DMS79 treated with DMSO at 0.1 percent for 48 hours (cell line): ENCODE measurements at places on chromosomes 11 and 22.

- no peak for DNase-seq
Measured at GRCh38 chr11:95575517-95575916, 214.1 kb downstream of the FAM76B start.

GRCh38 chr11:44600839-44601383 is 35.4 kb downstream of the CD82 start:
- peak; percentile 59 for DNase-seq

DNA sequence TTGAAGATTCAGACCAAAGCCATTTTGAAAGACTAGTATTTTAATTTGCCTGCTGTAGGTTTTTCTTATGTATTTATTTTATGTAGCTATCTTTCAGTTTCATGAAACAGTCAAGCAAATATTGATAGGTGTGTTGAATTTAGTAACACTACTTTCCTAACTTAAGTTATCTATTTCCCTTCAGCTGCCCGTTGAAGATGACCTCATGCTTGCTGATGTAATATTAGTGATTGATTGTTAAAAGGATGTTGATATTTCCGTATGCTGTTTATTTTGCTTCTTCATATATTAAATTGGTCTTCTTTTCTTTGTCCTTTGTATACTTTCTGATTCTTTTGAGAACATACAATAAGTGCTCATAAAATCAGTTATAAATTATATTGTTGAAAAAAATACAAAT is 86.8 kb upstream of the CHORDC1 start:
- DNase-seq = no peak

- no peak for DNase-seq
Measured at GRCh38 chr22:22710719-22711531, 66.5 kb downstream of the GGTLC2 start.

- no peak for DNase-seq
Measured at GRCh38 chr11:65380460-65381119, 1.9 kb downstream of the SLC25A45 start.

GRCh38 chr11:132205496-132205895 is 835.1 kb downstream of the NTM start:
- no peak for DNase-seq

GRCh38 chr11:94730153-94730552 is 38.0 kb upstream of the AMOTL1 start:
- DNase-seq = no peak

GRCh38 chr22:19232623-19233022 is 54.1 kb upstream of the SLC25A1 start:
- peak; percentile 74 for DNase-seq

GRCh38 chr11:87425391-87425790 is 387.7 kb downstream of the TMEM135 start:
- no peak for DNase-seq

GRCh38 chr11:813456-814096 is 3.8 kb downstream of the RPLP2 start:
- no peak for DNase-seq

DNA sequence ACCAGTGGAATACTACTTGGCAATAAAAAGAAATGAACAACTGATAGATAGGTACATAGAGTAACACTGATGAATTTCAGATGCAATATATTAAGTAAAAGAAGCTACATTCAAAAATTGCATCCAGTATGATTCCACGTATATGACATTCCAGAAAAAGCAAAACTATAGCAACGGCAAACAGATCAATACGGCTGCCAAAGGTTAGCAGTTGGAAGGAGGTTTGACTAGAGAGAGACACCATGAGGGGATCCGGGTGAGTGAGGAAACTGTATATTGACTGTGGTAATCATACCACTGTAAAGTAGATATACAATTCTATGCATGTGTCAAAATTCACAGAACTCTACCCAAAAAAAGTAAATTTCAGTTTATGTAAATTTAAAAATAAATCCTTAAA is 28.7 kb downstream of the CADM1 start:
- no peak for DNase-seq

- DNase-seq = no peak
Measured at GRCh38 chr11:116870054-116870453, 32.6 kb upstream of the APOA1 start.

DNA sequence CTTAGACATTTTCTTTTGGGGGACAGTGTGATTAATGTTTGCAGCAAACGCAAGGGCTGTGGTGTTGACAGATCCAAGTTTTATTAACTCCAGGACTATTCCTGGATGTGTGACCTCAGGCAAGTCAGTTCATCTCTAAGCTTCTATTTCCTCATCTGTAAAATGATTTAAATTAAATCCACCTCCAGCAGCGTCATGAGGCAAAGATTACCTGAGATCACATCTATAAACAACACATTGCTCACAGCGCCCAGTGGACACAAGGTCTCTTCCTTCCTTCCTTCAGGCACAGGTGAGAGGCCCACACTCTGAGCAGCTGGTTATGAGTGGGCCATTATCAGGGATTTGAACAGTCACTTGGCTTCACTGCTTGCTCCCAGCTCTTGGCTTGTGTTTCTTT is 111.2 kb upstream of the RASSF10 start:
- no peak for DNase-seq

- no peak for DNase-seq
Measured at GRCh38 chr22:16969508-16970327, 38.3 kb downstream of the GAB4 start.

GRCh38 chr22:44426981-44427380 is 71.1 kb downstream of the RTL6 start:
- DNase-seq = no peak

DNA sequence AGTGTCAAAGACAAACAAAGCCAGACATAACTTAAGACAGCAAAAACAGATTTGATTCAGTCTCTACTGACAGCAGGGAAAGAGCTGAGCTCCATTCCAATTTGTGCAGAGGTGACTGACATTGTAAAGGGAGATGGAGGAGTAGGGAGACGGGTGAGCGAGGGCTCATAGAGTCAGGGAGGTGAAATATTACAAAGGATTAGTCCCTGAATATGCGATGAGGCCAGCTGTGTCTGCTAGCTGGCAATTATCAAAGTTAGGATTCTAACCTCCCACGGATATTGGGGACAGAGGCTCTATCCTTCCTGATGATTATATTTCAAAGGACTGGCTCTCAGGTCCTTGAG is 8.3 kb downstream of the PLAAT2 start:
- DNase-seq = no peak

DNA sequence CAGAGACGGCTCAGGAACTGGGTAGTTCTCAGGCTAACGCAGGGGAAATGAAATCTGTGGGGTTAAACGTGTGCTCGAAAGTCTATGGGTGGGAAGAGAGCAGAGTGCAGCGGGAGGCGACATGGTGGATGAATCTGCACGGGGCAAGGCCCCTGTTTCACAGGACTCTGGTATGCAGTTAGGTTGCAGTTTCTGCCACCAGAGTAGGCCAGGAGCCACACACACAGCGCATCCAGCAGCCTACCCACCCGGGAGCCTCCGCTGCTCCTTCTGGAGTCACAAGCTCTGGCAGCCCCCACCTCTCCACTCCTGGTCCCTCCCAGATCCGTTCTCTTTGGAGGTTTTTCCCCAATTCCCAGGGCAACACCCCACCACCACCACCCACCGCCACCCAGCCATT is 27.0 kb downstream of the SPATA19 start:
- no peak for DNase-seq

DNA sequence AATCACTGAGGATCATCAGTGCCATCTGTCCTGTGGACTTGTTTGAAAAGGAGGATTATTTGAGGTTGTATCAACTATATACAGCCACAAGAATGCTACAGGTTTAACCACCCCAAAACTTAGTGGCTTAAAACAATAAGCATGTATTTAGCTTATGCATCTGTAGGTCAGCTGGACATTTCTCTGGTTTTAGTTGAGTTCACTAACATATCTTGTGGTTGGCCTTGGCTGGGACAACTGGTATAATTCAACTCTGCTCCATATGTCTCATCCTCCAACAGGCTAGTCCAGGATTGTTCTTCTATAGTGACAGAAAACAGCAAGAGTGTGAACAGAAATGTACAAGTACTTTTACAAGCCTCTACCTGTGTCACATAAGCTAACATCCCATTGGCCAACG is 49.9 kb upstream of the SOX6 start:
- DNase-seq = no peak

DNA sequence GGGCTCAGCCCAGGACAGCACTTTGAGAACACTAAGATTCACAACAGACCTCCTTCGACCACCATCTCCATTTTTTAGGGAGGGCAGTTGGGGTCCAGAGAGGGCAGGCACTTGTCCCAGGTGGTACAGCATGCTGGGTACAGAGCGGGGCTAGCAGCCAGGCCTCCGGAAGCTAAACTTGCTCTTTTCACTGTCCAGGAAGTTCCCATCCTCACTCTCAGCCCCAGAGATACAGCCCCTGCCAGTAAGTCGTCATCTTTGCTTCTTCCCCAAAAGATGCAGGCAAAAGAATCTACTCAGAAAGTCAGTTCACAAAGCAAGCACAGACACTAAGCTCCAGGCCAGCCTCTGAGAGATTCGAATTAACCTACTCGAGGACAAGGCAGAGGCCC is 6.7 kb upstream of the RAB3IL1 start:
- no peak for DNase-seq

- DNase-seq = no peak
Measured at GRCh38 chr11:112455791-112456190, 195.1 kb upstream of the PLET1 start.

- no peak for DNase-seq
Measured at GRCh38 chr11:69010964-69011623, 2.0 kb downstream of the MRGPRF start.

DNA sequence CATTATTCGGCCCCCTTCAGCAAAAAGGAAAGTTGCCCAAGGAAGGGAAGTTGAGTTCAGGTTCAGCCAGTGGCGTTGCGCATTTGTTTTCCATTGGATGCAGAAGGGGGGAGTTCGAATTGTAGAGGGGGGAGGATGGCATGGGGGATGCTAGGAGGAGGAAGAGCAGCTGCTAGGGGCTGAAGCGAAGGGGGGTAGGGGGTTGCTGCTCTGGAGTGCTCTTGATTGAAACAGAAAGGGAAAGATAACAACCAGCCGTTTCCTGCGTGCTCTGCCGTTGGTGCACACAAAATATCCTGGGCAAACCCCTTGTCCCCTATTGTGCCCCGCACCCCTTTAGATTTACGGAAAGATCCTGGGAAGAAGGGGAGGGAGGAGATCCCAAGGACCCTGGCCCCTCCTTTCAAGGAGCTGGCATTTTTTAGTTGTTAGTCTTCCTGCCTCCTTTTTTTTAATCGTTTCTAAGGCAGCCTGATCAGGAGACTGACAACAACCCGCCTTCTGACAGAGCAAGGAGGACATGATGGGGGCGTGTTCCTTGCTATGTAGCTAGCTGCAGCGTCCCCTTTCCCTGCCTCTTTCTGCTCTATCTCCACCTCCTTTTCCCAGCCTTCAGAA is 2.1 kb downstream of the KMT2A start:
- DNase-seq = peak; percentile 21

DNA sequence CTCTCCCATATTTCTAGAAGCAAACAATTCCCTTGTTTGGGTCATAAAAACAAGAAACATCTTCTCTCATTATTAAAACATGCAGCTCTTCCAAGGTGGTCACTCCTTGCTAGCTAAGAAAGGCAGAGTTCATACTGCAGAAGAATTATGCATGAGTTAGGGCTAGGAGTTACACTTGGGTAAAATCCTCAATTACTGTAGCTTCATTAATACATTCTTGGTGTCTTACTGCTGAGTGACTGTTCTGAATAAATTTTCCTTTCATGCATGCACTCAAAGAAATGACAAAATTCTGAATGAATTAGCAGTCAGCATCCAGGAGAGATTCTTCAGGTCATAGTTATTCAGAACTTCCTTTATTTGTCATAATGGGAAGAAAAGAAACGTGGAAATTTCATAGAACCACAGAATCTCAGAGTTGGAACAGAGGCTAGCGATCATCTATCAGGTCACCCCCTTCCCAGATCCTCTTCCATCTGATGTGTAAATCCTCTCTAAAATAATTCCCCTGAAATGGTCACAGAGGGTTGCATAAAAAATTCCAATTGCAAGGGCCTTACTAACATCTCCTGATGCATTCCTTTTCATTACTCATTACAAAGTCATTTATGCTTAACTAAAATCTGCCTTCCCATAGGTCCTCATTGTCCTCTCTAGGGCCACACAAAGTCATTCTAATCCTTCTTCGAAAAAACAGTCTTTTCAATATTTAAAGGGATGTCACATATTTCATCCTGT is 771.5 kb downstream of the DLG2 start:
- no peak for DNase-seq

DNA sequence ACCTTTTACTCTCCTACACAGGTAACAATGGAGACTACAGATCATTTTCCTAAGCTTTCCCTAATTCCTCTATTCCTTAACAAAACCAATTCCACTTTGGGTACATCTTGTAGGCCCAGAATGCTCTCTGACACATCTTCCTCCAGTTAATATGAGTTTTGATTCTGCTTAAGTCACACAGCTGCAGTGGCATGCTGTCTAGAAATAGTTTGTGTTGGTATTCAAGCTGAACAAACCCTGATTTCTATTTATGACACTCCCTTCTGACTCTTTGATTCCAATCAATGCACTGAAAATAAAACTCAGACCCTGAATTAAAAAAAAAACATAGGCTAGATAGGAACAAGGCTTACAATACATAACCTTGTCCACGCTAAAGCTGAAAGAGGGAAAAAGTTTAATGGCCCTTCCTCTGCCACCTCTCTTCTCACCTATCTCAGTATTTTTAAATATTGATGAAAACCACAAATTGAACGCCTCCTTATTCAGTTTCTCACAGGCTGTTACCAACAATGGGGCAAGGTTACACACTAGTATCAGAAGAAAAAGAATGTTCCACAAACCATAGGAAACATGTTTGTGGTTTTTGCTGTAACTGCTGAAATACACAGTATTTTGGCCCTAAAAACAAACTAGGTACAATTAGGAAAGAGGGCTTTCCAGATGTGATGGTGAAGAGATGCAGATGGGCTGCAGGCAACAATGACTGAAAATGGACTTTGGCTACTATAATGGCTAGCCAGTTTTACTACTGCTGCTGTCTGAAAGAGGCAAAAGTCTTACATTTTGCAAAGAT is 35.7 kb upstream of the GAB2 start:
- DNase-seq = no peak

DNA sequence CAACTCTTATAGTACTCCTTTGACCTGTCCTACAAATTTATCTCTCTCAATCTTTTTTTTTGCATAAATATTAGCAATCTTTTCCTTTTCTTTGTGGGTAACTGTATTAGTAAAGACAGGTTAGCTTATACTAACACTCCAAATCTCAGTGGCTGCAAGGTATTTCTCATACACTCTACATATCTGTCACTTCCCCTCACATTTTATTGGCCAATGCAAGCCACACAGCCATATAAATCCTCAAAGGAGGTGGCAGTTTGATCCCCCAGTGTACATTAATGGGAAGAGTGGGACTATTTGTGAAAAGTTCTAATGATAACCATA is 42.6 kb upstream of the EED start:
- DNase-seq = no peak

GRCh38 chr22:32897400-32897799 is 95.9 kb downstream of the TIMP3 start:
- DNase-seq = no peak
